ENCODE measurements at places on chromosomes 3 and 15.

GRCh38 chr3:97935842-97936241 lies 36.4 kb downstream of the RIOX2 start:
- DNase-seq: no peak

DNA sequence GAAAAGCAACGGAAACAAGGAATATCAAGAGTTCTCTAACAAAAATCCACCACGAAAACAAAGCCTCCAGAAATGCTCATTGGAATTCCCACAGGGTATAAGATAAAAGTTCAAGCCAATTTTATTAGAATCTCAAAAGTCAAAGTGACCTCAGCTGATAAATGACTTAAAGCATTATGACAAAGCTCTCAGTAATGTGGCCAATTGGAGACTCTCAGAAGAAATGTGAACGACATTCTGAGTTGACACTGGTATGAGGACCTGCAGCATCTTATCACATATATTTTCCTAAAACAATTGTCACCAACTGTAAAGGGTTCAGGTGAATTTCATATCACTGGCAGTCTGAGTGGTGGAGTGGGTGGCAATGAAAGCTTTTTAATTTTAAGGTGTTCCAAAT lies 199.1 kb downstream of the FOXP1 start:
- DNase-seq: no peak

- DNase-seq: no peak
These were observed 114.6 kb downstream of the TUSC7 start for GRCh38 chr3:116824208-116824607.

DNA sequence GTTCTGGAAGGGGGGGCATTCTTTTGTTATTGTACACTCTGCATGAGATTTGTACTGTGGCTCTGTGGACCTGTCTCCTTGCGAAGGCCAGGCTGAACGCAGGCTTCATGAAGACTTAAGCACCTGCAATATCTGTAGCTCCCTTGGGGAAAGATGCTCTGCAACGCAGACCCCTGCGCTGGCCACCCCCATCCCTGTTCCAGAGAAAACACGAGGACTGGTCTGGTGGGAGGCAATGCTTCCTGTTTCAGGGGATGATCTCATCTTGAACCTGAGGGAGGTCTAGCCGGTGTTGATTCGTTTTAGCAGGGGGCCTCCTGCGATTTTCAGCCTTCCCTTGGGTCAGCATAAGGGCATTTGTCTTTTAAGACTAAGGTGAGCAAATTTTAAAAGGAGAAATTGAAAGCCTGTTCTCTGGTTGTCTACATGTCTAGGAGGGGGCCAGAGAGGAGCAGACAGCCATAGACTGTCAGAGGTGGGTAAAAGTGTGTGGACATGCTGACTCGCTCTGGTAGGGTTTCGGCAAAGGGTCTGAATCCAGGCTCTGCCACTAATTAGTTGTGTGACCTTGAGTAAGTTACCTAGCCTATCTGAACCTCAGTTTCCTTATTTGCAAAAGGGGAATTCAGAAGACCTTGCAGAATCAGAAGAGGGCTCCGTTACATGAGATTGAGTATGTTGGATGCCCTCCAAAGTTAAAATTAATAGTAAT lies 80.9 kb upstream of the RASGRF1 start:
- no peak for DNase-seq

DNA sequence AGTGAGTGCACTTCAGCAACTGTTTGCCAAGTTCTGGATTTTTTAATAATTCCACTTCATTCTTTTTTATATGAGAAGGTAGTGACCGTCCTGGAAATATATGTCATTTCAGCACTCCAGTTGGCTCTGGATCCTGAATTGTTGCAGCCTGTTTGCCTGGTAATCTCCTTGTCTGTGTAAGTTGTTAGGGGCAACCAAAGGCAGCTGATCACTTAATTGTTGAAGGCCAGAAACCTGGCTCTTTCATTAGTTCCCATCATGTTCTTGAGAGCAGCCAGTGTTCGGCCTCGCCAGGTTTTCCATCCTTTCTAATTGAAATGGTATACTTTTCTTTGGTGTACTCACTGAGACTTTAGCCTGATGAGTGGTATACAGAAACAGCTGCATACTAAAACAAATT lies 168.6 kb downstream of the SOX2 start:
- no peak for DNase-seq

- DNase-seq: no peak
These were observed 1.7 kb downstream of the TM4SF4 start for GRCh38 chr3:149476225-149476624.

GRCh38 chr3:27090275-27091041 lies 278.7 kb downstream of the NEK10 start:
- DNase-seq: no peak

- DNase-seq: no peak
These were observed 37.9 kb downstream of the IL20RB start for GRCh38 chr3:136995652-136996051.

DNA sequence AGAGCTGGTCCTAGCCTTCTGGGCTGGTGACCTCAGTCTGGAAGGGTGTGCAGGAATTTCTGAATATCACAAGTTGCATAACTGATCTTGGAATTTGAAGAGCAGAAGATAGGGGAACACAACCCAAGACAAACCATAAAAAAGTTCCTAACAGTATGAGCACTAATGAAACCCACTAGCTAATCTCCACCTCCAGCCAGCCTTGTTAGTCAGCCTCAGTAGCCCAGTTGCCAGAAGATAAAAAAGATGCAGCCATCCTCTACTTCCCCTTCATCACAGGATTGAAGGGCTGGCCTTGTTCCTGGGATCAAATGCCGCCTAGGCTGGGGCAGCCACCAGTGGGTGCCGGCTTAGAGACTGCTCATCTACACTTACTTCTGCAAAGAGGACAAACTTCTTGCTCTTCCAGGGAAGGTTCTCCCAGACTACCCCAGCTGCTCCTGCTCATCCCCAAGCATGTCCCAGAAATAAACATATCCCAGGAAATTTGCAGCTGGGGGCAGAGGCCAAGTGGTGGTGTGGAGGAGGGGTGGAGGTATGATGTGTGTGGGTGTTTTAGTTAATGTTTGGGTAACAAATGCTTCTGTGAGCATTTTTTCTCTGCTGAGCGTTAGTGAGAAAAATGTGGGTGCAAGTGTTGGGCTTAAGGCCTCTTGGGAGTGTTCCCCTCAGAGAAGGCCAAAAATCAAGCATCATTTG lies 9.2 kb upstream of the ITGA11 start:
- DNase-seq: no peak

- DNase-seq: no peak
These were observed 3.5 kb upstream of the MUC4 start for GRCh38 chr3:195815169-195815771.

DNA sequence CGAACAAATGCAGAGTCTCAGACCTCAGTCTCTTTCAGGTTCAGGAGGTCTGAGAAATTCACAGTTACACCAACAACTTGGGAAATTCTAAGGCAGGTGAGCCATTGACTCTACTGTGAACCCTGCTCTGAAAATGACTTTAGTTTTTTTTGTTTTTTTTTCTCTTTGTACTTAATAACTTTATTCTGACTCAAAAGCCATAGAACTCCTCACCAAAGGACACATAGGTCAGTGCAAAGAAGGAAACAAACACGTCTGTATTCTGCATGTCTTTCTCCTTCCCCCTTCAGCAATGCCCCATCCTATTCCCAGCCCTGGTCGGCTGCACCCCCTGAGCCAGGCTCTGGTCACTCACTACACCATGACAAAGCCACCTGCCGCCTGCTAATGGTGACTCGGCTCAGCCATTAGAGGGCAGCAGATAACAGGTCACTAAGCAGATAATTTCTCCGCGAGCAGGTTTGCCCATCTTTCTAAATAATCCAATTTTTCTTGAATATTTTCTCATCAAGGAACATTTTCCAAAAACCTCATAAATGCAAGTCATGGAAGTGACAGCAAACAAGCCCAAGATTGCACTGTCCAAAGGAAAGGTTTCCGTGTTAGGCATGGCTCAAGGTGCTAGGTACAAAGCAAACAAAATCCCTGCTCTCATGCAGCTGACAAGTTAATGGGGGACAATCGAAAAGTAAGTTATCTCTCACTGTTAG lies 37.7 kb downstream of the TM4SF4 start:
- DNase-seq: no peak

GRCh38 chr3:148269816-148270215 lies 427.9 kb upstream of the AGTR1 start:
- DNase-seq: no peak

DNA sequence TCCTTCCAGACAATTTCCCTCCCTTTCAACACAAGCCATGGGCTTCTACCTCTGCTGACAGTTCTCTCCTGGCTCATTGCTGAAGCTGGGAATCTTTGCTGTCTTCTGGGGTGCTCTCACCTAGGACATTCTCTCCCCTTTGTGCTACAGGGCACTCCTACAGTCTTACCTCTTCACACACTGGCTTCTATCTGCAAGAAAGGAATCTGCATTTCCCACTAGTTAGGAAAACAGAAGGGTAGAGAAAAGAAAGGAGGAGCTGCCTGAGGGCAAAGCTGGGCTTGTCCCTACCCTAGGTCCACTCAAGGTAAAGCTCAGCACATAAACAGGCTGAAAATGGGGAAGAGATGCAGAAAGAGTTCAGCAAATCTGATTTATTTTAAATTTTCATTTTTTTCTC lies 5.6 kb upstream of the ARGFX start:
- DNase-seq: no peak

GRCh38 chr3:23654571-23654970 lies 151.2 kb upstream of the UBE2E1 start:
- DNase-seq: no peak

DNA sequence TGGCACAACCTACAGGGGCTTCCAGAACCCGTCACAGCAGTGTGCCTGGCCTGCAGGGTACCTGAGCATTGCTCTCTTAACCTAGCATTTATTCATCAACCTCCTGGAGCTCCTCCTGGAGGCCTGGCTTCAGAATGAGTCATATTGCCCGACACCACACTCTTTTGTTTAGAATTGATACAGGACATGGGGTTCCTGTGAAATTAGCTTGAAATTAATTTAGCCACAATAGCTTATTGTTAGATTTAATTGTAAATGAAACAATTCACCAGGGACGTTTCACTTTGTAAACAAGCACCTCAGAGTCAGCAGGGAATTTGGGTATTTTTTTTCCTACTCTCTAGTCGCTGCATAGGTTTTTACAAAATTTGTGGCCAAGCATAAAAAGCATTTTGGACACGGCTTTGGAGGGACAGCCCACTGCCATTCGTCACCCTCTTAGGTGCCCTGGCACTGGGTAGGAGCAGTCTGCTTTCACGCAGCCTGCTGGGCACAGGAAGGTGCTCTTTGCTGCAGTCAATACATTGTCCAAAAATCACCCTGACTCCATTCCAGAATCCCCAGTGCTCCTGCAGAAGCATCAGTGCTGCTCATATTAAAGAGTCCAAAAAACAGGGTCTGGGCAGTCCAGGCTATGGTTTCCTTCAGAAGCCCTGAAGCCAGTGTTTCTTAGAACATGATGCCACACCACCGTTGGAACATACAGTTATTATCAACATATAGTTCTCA lies 60.8 kb upstream of the MEF2A start:
- DNase-seq: no peak

- DNase-seq: no peak
These were observed 99.8 kb upstream of the BFSP2 start for GRCh38 chr3:133300102-133300501.

- no peak for DNase-seq
These were observed 48.6 kb upstream of the CP start for GRCh38 chr3:149270180-149270579.

DNA sequence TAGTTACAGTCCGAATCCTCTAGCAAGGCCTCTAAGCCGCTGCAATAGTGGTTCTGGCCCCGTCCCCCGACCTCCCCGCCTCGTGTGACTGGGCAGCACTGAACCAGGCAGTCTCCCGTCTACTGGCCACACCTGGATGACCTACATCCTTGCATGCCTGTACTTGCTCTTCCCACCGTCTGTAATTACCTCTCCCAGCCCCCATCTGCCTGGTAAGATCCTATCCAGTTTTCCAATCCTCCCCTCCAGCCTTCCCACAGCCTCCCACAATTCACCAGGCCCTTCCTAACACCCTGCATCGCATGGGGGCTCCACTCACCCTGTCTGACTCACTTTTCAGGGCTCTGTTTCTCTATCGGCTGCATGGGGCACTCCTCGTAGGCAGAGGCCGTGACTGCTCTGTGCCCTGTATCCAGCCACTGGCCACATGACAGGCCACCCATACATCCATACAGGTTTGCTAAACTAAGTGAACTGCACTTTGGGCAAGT lies 32.8 kb downstream of the XXYLT1 start:
- no peak for DNase-seq

GRCh38 chr3:69445498-69445897 lies 59.6 kb upstream of the FRMD4B start:
- DNase-seq: no peak

- no peak for DNase-seq
These were observed 3.4 kb upstream of the SLC25A38 start for GRCh38 chr3:39379778-39380155.

GRCh38 chr3:146581951-146582467 lies 23.1 kb downstream of the PLSCR5 start:
- DNase-seq: no peak

DNA sequence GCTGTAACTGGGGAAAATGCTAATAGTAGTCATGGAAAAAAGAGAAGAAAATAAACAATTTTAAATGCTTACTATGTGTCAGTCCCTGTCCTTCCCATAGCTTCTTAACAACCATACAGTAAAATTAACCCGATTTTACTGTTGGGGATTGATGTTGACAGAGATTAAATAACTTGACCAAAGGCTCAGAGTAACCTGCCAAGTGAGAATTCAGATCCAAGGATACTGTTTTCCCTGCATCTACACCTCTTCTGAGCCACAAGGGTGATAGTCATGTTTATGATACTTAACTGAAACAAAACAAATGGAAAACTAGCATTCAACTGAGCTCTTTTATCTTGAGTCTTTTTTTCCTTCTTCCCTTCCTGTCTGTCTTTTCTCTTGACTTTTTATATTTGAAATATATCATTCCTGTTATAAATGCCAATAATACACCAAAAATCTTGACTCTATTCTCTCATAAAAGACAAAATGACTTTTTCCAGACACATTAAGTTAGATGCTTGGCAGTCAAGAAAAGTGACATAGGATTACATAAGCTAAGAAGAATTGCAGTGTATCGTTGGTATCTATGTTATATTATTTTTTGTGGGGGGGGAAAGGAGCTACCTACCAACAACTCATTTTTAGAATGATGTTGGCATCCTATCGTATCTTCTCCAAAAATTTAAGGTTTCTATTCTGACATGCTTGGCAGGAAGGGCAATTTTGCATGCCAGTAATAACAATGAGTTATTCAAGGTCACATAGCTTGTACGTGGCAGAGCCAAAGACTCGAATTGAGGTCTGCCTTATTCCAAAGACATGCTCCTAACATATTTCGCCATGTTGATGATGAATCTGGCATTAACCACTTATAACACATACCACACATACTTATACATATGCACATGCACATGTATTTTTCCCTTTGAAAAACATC lies 306.6 kb upstream of the KCNH8 start:
- no peak for DNase-seq
